Epithelial cell of alveolus of lung (primary cell): ENCODE measurements at places on chromosomes 1 and 21. TPM values are rescaled to one million over a fixed set of nuclear protein-coding genes. Genes with fewer than 3 reads are reported as not detected.

The FCRL4 gene
- not detected in 2 replicates for total RNA-seq

The CELA2A gene
- total RNA-seq = not detected in 2 replicates

The FALEC gene
- not detected in 2 replicates for total RNA-seq

The GSTM5 gene
- total RNA-seq = 4.9 and 14.5 TPM in 2 replicates

The KRTAP19-1 gene
- total RNA-seq = not detected in 2 replicates

The FRRS1 gene
- total RNA-seq = 5.0 and 7.4 TPM in 2 replicates

The CYP4Z1 gene
- not detected in 2 replicates for total RNA-seq

The MARK1 gene
- total RNA-seq = 1.8 and 23.8 TPM in 2 replicates

The BLACAT1 gene
- under 0.01 TPM in 1 of 2 replicates, not detected in the other for total RNA-seq

The B3GALT2 gene
- 0.24 and 1.8 TPM in 2 replicates for total RNA-seq

The PDE4B gene
- 3.7 and 45.6 TPM in 2 replicates for total RNA-seq

The LCE1A gene
- not detected in 2 replicates for total RNA-seq

The PGLYRP4 gene
- not detected in 2 replicates for total RNA-seq

The BPNT1 gene
- total RNA-seq = 19.1 and 25.9 TPM in 2 replicates

The NHLH1 gene
- total RNA-seq = not detected in 2 replicates

The SPRR2A gene
- not detected in 2 replicates for total RNA-seq

The ADAM30 gene
- 0.16 TPM in 1 of 2 replicates, not detected in the other for total RNA-seq

The SYPL2 gene
- under 0.01 and 0.32 TPM in 2 replicates for total RNA-seq

The PTPRC gene
- not detected in 2 replicates for total RNA-seq

The ZBTB8A gene
- 4.4 and 7.3 TPM in 2 replicates for total RNA-seq

The NUP133 gene
- 22.8 and 25.2 TPM in 2 replicates for total RNA-seq
